Type B pancreatic cell (in vitro differentiated cells): ENCODE measurements at places on chromosomes 1 and 21.

DNA sequence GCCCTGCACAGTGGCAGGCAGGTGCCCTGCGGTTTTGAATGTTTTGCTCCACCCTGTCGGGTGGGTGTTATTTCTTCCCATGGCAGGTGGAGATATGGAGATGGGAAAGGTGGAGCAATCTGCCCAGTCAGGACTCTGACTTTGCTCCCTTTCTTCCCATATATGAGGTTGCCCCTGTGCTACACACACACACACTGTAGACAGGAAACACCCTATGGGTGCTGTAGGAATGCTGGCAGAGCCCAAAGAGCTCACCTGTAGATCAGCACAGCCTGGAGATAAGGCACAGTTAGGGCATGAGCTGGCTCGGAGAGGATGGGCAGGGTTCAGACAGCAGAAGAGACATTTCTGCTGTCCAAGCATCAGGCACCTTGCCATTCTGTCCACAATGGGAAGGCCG, 246.0 kb upstream of the AJAP1 start:
- no peak for DNase-seq

DNA sequence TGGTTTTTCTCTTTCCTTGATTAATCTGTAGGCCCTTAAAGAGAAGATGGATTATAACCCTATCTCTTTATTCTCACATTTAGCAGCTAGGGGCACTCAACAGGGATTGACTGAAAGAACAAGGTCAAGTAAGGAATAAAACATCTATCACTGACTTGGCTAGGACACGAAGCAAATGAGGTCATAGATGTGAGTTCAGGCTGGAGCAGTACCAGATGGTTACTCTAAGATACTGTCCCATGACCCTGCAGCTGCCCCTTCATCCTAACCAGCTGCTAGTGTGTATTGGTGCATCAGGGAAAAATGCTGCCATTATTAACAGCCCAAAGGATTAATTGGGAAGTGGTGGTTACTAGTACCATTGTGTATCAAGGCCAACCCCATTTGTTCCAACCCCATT, 221.9 kb downstream of the CTH start:
- no peak for DNase-seq

- no peak for DNase-seq
Observed at GRCh38 chr1:23561813-23562100, 2.5 kb upstream of the ID3 start.

GRCh38 chr1:183808296-183809027, 3.5 kb downstream of the RGL1 start:
- DNase-seq = no peak

- DNase-seq = no peak
Observed at GRCh38 chr1:68228851-68229250, 3.5 kb downstream of the WLS start.

DNA sequence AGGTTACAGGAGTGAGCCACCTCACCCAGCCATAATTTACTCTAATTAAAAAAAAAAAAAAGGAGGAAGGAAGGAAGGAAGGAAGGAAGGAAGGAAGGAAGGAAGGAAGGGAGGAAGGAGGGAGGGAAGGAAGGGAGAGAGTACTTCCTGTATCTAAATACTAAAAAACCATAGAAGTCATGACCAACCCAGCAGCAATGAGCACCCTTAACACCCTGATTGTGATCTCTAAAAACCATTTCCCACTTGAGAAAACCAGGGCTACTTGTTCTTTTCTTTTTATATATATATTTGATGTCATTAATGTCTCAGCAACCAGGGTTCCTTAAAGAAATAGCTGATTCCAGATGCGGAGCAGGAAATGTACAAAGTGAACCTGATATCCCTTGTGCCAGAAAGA, 31.2 kb downstream of the ARID4B start:
- no peak for DNase-seq
